ENCODE measurements at places on chromosomes 5 and 9.

GRCh38 chr5:180360078-180360957 is 7.2 kb upstream of the GFPT2 start:
- no peak for DNase-seq

- no peak for DNase-seq
Observed at GRCh38 chr9:113184539-113184938, 33.7 kb downstream of the SLC31A2 start.

- no peak for DNase-seq
Observed at GRCh38 chr9:84478996-84479395, 138.4 kb upstream of the SLC28A3 start.

GRCh38 chr5:54571462-54571861 is 53.9 kb downstream of the SNX18 start:
- no peak for DNase-seq

DNA sequence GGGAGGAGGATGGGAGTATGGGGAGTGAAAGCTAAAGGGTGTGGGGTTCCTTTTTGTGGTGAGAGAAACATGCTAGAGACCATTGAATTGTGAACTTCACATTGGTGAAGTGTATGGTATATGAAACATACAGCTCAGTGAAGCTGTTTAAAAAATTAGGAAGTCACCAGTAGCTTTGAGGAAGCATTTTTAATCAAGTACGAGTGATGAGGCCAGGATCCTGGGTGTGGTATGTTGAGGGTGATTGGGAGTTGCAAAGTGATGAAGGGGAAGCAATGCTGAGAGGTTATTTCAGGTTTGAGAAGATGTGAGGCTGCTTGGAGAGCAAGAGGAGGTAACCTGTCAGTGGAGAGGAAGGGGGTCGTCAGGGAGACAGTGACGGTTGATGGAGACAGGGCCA is 22.7 kb upstream of the CLK4 start:
- DNase-seq, result no peak

Measured in cortex of kidney (tissue), 1 donor.